Cerebellum (tissue), 4 donors: ENCODE measurements at places on chromosomes 6 and 20. TPM values are rescaled to one million over a fixed set of nuclear protein-coding genes. Genes with fewer than 3 reads are reported as not detected.

Gene SLC52A3
- 0.36 TPM for total RNA-seq

Gene SLC2A4RG
- total RNA-seq = 6.6 TPM

Gene TNFRSF6B
- 0.82 TPM for total RNA-seq

Gene AIF1
- 6.4 TPM for total RNA-seq

Gene LPA
- total RNA-seq = 4.4 TPM

Gene HLA-DQB2
- not detected for total RNA-seq

Gene IL17A
- total RNA-seq = not detected

Gene ALDH8A1
- 5.9 TPM for total RNA-seq

Gene MICB
- total RNA-seq = 0.36 TPM

Gene PLCB4
- total RNA-seq = 36.4 TPM

Gene NR2E1
- not detected for total RNA-seq

Gene HLA-DRB1
- 0.73 TPM for total RNA-seq

Gene TPD52L1
- total RNA-seq = 6.7 TPM

Gene TSPO2
- not detected for total RNA-seq

Gene OPRM1
- total RNA-seq = 15.9 TPM

Gene ANKEF1
- 3.5 TPM for total RNA-seq

Gene LRRC73
- total RNA-seq = 1.8 TPM

Gene RNF144B
- total RNA-seq = 3.3 TPM

Gene UBD
- not detected for total RNA-seq

Gene KIAA0408
- total RNA-seq = 74.0 TPM

Gene CRIP3
- 5.8 TPM for total RNA-seq

Gene ULBP3
- total RNA-seq = 4.2 TPM

Gene ZNF217
- total RNA-seq = 11.7 TPM

Gene CST5
- not detected for total RNA-seq

Gene SSTR4
- total RNA-seq = 0.54 TPM

Gene ARFGEF3
- 38.3 TPM for total RNA-seq

Gene KCNG1
- total RNA-seq = 3.5 TPM

Gene BMP2
- total RNA-seq = 11.4 TPM

Gene ARMC12
- total RNA-seq = 0.54 TPM

Gene NHSL1
- 51.8 TPM for total RNA-seq

Gene VWA7
- 0.36 TPM for total RNA-seq

Gene PXDC1
- 17.6 TPM for total RNA-seq
